CD8-positive, alpha-beta memory T cell (primary cell): ENCODE measurements at places on chromosomes 6 and 20. TPM values are rescaled to one million over a fixed set of nuclear protein-coding genes. Genes with fewer than 3 reads are reported as not detected.
A peak's percentile ranks its signal among the peaks of the same experiment; 100 is the strongest.

GRCh38 chr20:1389703-1390580 is 2.9 kb downstream of the FKBP1A start:
- H3K4me3 ChIP-seq, result peak overlapping the region; percentile 6
- H3K27ac ChIP-seq, result no peak overlapping the region
- H3K36me3 ChIP-seq, result no peaks in the 10 kb centered on the region
- H3K4me1 ChIP-seq, result peaks cover 79% of the 10 kb centered on the region
- no peak for DNase-seq
- no peaks in the 10 kb centered on the region for H3K27me3 ChIP-seq

- no peaks in the 10 kb centered on the region for H3K36me3 ChIP-seq
- no peak for DNase-seq
- H3K27ac ChIP-seq, result no peak overlapping the region
- H3K4me3 ChIP-seq, result no peak overlapping the region
Observed at GRCh38 chr6:12602342-12602741, 114.2 kb upstream of the PHACTR1 start.

- H3K36me3 ChIP-seq, result no peaks in the 10 kb centered on the region
- no peak for DNase-seq
- no peaks in the 10 kb centered on the region for H3K4me1 ChIP-seq
- no peaks in the 10 kb centered on the region for H3K27me3 ChIP-seq
- H3K4me3 ChIP-seq, result no peak overlapping the region
Observed at GRCh38 chr6:119535332-119535731, 185.8 kb upstream of the MAN1A1 start.

LTV1 gene
- 64.2 TPM for total RNA-seq

DNA sequence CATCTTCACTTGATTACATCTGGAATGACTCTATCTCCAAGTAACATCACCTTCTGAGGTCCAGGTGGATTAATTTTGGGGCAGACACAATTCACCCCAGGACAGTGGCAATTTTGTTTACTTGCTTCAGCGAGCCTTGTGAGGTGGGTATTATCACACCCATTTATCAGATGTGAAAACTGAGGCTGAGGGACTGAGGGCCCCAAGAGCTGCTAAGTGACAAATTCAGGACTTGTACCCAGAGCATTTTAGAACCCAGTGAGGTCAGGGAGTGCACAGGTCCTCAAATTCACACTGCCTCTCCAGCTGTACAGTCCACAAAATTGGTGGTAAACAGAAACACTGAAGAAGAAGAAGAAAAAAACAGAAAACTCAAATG is 125.2 kb upstream of the PMEPA1 start:
- no peak for DNase-seq
- H3K36me3 ChIP-seq, result no peaks in the 10 kb centered on the region
- no peak overlapping the region for H3K4me3 ChIP-seq
- no peaks in the 10 kb centered on the region for H3K4me1 ChIP-seq
- no peak overlapping the region for H3K27ac ChIP-seq

- no peaks in the 10 kb centered on the region for H3K36me3 ChIP-seq
- no peaks in the 10 kb centered on the region for H3K4me1 ChIP-seq
- H3K27me3 ChIP-seq, result no peaks in the 10 kb centered on the region
- no peak for DNase-seq
- H3K27ac ChIP-seq, result no peak overlapping the region
- no peak overlapping the region for H3K4me3 ChIP-seq
Observed at GRCh38 chr20:12072954-12073264, 155.2 kb downstream of the BTBD3 start.

- no peaks in the 10 kb centered on the region for H3K36me3 ChIP-seq
- no peaks in the 10 kb centered on the region for H3K27me3 ChIP-seq
- peaks cover 38% of the 10 kb centered on the region for H3K4me1 ChIP-seq
- H3K4me3 ChIP-seq, result peak overlapping the region; percentile 71
- no peak for DNase-seq
Observed at GRCh38 chr6:137866200-137866913, 702 bp upstream of the TNFAIP3 start.

- H3K36me3 ChIP-seq, result no peaks in the 10 kb centered on the region
- H3K4me1 ChIP-seq, result peaks cover 29% of the 10 kb centered on the region
- H3K4me3 ChIP-seq, result peak overlapping the region; percentile 75
- DNase-seq, result no peak
Observed at GRCh38 chr20:38473367-38473795, 738 bp downstream of the RALGAPB start.

- DNase-seq, result no peak
- no peaks in the 10 kb centered on the region for H3K27me3 ChIP-seq
- no peak overlapping the region for H3K27ac ChIP-seq
- H3K36me3 ChIP-seq, result no peaks in the 10 kb centered on the region
- H3K4me1 ChIP-seq, result no peaks in the 10 kb centered on the region
- no peak overlapping the region for H3K4me3 ChIP-seq
Observed at GRCh38 chr6:170007468-170008293, 256.3 kb downstream of the ERMARD start.

- no peak for DNase-seq
- H3K27ac ChIP-seq, result no peak overlapping the region
- no peaks in the 10 kb centered on the region for H3K27me3 ChIP-seq
- H3K36me3 ChIP-seq, result no peaks in the 10 kb centered on the region
- no peak overlapping the region for H3K4me3 ChIP-seq
- H3K4me1 ChIP-seq, result no peaks in the 10 kb centered on the region
Observed at GRCh38 chr6:70241031-70241430, 61.9 kb downstream of the COL9A1 start.

OLIG3 gene
- total RNA-seq, result 0.26 TPM

DNA sequence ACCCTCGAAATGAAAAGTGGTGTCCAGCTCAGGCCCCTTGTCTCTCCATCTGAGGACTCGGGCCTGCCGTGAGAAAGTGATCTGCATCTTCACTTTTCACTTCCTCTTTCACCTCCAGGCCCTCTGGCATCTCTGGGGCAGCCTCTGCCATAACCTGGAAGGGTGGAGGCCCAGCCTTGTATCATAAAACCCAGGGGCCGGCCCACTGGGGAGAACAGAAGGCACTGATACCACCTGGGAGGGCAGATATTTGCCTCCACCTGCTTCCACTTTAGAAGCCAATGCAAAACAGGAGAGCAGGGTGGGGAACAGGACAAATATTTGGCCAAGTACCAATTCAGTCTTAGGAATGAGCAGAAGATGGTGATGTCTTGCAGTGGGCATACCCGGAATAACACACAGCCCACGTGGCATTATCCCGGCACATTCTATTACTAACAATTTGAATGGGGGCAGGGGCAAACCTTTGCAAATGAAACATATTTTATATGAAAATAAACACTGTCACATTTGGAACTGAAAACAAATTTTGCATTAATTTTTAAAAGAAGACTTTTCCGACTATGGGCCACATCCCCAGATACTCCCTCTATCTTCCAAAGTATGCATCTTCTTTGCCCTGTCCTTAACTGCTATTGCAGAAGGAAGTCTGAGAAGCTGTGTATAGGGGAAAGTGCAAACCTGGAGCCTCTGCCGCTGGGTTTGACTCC is 69.2 kb upstream of the TBC1D7 start:
- no peak for DNase-seq
- H3K27me3 ChIP-seq, result no peaks in the 10 kb centered on the region
- H3K27ac ChIP-seq, result no peak overlapping the region
- no peak overlapping the region for H3K4me3 ChIP-seq
- no peaks in the 10 kb centered on the region for H3K36me3 ChIP-seq

GRCh38 chr20:2778602-2779321 is 21.7 kb downstream of the CPXM1 start:
- no peaks in the 10 kb centered on the region for H3K36me3 ChIP-seq
- H3K27me3 ChIP-seq, result no peaks in the 10 kb centered on the region
- no peaks in the 10 kb centered on the region for H3K4me1 ChIP-seq
- H3K4me3 ChIP-seq, result no peak overlapping the region
- no peak overlapping the region for H3K27ac ChIP-seq
- no peak for DNase-seq

DNA sequence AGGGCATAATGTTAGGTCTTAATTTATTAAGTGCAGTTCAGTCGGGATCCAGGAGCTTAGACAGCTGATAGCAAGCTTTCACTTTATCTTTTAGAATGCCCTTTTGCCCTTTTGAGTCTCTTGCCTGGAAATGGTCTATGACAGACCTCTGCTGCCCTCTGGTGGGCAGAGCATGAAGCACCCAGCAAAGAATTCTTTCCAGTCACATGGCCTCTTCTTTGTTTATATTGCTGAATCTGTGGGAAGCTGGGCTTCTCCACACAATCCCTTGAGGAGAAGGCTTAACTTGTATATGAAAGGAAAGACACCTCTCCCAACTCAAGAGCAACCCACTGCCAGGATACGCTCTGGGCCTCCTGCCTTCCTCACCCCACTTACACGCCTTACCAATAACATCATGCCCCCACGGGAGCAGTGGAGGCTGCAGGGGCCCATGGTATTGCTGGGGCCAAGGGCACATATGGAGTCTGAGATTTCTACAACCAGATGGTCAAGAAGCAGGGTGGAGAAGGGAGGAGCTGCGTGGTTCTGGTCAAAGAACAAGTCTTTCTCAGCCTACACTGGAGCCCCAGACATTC is 20.4 kb downstream of the WFDC3 start:
- H3K4me1 ChIP-seq, result no peaks in the 10 kb centered on the region
- no peaks in the 10 kb centered on the region for H3K27me3 ChIP-seq
- H3K36me3 ChIP-seq, result no peaks in the 10 kb centered on the region

- H3K27me3 ChIP-seq, result no peaks in the 10 kb centered on the region
- no peak for DNase-seq
- H3K27ac ChIP-seq, result no peak overlapping the region
Observed at GRCh38 chr6:161389756-161390155, 115.9 kb upstream of the AGPAT4 start.

ATP9A gene
- 2.3 TPM for total RNA-seq

- H3K27ac ChIP-seq, result no peak overlapping the region
- DNase-seq, result no peak
- no peaks in the 10 kb centered on the region for H3K36me3 ChIP-seq
- H3K27me3 ChIP-seq, result no peaks in the 10 kb centered on the region
- H3K4me3 ChIP-seq, result no peak overlapping the region
Observed at GRCh38 chr6:84882768-84883766, 118.7 kb upstream of the TBX18 start.

- no peak for DNase-seq
- no peaks in the 10 kb centered on the region for H3K4me1 ChIP-seq
- no peak overlapping the region for H3K4me3 ChIP-seq
- H3K27me3 ChIP-seq, result peaks cover 10% of the 10 kb centered on the region
- H3K36me3 ChIP-seq, result no peaks in the 10 kb centered on the region
Observed at GRCh38 chr6:36305885-36306284, 30.8 kb downstream of the BNIP5 start.
